ENCODE measurements at places on chromosomes 7 and 10.
A peak's percentile ranks its signal among the peaks of the same experiment; 100 is the strongest.

DNA sequence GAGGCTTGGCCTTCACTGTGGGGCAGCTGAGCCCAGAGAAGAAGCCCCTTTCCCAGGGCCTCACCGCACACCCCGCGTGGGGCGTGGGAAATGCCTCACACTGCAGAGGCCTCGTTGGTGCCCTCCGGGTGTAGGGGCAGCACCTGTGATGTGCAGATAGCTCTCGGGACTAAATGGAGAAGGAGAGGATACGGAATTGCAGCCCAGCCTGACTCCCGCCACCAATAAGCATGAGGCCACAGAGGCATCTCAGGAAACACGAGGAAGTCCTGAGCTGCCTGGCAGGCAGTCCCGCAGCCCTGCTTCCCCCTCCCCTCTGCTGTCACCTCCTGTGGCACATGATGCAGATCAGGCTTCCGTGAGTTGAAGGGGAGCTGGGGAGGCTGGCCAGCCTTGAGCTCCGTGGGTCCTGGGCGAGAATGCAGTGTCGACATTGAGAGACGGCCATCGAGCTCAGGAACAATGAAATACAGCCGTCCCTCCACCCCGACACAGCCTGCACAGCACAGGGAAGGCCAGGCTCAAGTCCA is 59.6 kb upstream of the PPP2R2D start:
- DNase-seq: no peak

GRCh38 chr7:83751217-83751616 is 102.3 kb upstream of the SEMA3E start:
- no peak for DNase-seq

GRCh38 chr10:44245601-44245938 is 139.3 kb downstream of the CXCL12 start:
- DNase-seq: no peak

- peak; percentile 39 for DNase-seq
Observed at GRCh38 chr7:24283897-24284698, at the start of gene NPY. TSS of gene NPY (plus strand) at chr7:24284190. CDS start at chr7:24285241, 1,051 bp downstream.

DNA sequence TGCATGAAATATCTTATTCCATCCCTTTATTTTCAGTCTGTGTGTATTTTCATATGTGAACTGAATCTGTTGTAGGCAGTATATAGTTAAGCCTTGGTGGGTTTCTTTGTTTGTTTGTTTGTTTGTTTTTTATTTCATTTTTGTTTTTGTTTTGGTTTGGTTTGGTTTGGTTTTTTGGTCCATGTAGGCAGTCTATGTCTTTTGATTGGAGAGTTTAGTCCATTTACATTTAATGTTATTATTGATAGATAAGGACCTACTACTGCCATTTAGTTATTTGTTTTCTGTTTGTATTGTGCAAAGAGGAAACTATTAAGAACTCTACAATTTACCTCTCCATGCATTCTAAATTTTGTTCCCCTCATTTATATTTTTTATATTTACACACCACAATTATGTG is 695.9 kb upstream of the GRM3 start:
- no peak for DNase-seq

DNA sequence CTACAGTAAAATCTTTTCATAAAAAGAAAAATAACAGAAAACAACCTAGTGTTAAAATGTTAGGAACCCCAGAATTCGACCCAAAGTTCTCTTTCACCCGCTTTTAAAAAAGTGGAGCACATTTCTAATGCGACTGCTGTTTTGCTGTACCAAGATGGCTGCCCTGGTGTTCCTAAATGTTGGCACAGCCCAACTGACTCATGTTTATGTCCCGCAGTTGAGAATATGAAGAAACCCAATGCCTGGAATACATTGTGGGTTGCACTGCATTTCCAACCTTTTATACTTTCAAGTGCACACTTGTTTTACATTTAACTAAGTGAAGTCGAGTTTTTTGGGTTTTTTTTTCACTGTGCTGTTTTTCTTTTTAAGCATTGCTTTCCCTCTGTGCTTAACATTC is 944 bp downstream of the STEAP1B start:
- DNase-seq: no peak

- DNase-seq: no peak
Observed at GRCh38 chr10:75013007-75013406, 98.4 kb upstream of the SAMD8 start.

- DNase-seq: no peak
Observed at GRCh38 chr7:123846217-123846891, 1.4 kb downstream of the HYAL4 start.
